GM04504 (cell line): ENCODE measurements at places on chromosomes 13 and 19.

GRCh38 chr19:49421039-49421877 is 2.0 kb downstream of the PTH2 start:
- DNase-seq = no peak

DNA sequence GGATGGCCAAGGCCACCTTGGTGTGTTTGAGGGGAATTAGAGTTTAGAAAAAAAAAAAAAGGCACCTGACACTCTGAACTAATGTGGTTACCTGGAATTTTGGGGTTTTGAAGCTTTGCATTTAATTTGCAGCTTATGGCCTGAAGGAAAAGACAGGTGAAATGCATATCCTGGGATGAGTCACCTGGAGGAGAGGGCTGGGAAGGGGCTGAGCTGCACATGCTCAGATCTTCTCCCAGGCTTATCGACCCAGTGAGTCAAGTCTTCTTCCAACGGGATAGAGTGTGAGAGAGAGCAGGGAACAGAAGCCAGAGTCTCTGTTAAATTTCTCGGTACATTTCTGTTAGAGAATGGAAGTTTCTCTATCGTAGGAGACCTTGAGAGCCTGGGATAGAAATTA is 29.7 kb upstream of the ALOX5AP start:
- no peak for DNase-seq

DNA sequence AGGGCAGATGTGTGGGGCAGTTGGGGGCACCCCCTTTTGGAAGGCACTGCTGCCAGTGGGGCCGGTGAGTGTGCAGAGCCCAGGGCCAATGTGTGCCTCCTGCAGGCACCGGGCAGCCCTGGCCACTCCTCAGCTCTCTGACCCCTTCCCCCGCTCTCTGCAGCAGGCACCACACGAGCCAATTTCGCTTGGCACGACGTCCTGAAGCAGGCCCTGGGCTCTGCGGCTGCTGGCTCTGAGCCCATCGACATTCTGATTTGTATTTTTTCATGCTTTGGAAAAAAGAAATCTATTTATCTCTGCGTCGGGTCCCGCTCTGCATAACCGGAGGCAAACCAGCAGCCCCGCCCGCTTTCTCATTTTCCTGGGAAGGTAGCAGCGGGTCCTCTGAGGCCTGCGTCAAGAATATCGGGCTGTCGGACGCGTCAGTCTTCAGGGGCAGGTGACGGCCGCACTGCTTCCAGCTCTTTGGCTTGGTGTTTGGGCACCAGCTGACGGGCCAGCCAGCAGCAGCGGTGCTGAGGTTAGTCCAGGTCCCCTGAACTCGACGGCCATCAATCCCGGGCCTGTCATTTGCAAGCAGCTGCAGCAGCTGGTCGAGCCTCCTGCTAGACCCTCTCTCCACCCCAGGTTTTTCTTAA is 134.3 kb downstream of the KDM4B start:
- DNase-seq = no peak

- DNase-seq = no peak
Measured at GRCh38 chr19:1961000-1961883, 20.3 kb downstream of the CSNK1G2 start.

DNA sequence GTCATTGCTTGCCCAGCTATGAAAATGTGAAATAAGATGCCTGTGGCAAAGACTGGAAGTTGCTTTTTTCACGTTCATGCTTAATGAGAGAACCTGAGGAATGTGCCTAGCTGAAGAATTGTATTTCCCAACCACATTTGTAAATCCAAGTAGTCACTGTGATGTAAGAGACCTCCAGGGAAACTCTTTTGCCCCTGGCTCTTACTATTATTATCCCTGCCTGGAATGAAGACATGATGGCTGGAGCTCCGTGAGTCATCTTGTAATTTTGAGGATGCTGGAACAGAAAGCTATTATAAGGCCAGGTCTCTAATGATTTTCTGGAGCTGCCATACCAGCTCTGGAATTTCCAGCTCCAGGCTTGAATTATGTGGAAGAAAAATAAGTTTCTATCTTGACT is 894.3 kb downstream of the DIAPH3 start:
- DNase-seq = no peak

- DNase-seq = no peak
Measured at GRCh38 chr13:42820451-42820850, 39.1 kb downstream of the FAM216B start.

DNA sequence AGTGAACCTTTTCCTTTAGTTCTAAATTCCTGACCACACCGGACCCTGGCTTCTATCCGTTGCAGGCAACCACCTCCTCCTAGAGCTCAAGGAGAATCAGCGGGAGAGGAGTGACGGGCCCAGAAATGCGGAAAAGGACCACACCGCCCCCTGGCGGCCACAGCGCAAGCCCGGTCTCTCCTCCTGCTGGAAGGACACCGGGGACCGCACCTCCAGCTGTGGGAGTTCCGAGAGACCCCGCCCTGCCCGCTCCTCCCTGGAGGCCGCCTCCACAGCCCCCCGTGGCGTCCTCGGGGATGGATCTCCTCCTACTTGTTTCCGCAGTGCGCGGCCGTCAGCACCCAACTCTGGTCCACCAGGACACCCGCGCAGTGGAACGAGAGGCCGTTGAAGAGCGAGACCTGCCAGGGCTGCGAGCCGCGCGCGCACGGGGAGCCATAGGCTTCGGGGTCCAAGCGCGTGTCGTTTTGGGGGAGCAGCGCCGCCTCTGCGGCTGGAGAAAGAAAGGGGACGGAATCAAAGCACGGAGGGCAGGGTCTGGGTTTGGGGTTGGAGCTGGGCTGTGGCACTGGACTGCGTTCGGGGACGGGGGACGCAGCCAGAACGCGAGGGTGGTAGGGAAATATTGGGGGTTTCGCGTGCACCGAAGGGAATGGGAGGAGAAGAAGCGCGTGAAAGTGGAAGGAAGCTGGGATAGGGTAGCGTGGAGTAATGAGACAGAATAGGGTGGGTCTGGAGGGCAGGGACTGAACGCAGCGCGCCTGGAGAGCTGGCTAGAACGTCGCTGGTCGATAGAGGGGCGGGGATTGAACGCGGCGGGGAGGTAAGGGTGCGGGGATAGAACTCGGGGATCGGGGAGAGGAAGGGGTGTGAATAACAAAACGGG is 2.5 kb downstream of the KLK10 start:
- no peak for DNase-seq

DNA sequence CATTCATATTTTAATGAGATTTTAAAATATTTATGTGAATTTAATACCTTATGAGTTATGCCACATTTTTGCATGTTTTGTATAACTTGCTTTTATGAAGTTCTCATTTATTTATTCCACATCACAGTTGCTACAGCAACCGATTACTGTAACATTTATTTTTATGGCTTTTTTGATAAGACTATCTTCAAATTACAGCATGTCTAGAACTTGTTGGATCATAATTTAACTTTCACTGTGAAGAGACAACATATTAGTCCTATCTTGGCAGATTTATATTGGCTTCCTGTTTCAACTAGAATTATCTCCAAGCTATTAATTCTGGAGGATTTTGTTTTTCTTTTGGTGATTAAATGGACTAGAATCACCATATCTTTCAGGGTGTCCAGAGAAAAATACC is 793.7 kb upstream of the SLITRK5 start:
- no peak for DNase-seq

GRCh38 chr13:77002590-77003190 is 10.8 kb downstream of the CLN5 start:
- DNase-seq = no peak

DNA sequence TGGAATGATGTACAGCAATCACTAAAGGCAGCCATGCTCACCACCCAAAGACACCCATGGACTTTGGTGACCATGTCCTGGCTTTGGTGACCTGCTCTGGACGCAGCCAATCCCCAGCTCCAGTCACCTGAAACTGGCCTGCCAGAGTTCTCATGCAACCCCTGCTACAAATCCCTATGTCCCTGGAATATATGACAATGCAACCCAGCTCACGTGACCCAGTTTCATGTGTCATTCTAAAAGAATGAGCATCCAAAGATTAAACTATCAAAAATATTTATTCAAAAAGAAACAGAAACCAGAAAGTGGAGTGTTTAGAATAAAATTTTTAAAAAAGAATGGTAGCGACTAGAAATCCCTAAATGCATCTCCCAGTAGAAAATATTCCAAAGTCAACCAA is 203.3 kb upstream of the IRS2 start:
- DNase-seq = no peak

- DNase-seq = peak; percentile 33
Measured at GRCh38 chr19:53813996-53814395, 10.1 kb downstream of the NLRP12 start.

DNA sequence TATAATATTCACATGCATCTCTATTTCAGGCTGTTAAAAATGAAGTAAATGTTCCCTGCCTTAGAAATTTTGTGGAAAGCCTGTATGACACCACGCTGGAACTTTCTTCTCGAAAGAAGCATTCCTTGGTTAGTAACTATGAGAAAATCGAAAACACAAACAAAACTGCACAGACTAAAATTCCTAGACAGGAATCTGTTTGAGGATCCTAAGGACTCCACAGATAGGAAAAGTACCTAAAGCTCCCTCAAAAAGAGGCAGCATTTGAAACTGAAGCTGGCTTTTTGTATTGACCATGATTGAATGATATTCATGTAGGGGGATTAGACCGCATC is 103.4 kb downstream of the FRY start:
- DNase-seq = no peak

DNA sequence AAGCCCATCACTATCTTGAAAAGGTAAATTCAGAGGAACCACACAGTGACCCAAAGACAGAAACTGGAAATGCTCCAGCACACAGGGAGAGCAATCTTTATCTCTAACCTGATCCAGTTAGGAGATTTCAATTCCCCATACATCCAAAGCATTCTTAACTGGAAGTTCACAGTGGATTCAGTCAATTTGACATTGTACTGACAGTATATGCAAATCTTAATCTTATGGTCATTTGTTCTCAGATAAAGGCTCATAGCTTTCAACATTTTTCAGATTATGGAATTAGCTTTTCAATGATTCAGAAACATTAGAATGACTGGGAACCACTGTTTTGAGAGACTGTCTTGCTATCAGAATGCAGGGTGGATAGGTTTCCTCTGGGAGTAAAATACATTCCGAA is 1455.6 kb downstream of the OLFM4 start:
- no peak for DNase-seq

GRCh38 chr19:57434386-57435061 is 601 bp upstream of the ZNF749 start:
- DNase-seq = no peak

GRCh38 chr13:31686670-31687425 is 52.5 kb upstream of the RXFP2 start:
- no peak for DNase-seq

DNA sequence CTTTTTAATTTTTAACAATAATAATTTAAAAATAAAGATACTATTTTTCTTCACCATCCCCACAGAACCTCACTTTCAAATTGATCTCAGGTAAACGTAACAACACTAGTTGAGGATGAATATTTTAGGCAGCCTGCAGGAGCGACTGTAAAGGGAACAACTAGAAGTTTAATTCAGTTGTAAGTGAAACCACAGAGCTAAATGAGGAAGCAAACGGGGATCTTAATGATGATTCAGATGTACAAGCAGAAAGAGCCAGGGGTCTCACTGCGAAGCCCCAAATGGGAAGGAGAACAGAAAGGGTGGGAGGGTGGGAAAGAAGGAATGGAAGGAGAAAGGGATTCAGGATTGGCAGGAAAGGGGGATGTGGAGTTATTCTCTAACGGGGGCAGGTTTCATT is 54.6 kb upstream of the RAP2A start:
- no peak for DNase-seq

DNA sequence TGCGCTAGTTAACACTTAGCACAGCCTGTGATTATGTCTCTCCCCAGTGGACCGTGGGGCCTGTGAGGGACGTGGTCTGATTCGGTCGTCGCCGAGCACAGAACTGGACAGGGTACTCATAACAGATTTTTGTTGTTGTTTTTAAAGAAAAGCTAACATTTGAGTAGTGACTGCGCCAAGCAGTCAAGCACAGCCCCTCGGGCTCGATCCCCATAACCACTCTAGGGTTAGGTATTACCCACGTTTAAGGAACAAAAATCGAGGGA is 805 bp upstream of the PTOV1 start:
- DNase-seq = no peak

DNA sequence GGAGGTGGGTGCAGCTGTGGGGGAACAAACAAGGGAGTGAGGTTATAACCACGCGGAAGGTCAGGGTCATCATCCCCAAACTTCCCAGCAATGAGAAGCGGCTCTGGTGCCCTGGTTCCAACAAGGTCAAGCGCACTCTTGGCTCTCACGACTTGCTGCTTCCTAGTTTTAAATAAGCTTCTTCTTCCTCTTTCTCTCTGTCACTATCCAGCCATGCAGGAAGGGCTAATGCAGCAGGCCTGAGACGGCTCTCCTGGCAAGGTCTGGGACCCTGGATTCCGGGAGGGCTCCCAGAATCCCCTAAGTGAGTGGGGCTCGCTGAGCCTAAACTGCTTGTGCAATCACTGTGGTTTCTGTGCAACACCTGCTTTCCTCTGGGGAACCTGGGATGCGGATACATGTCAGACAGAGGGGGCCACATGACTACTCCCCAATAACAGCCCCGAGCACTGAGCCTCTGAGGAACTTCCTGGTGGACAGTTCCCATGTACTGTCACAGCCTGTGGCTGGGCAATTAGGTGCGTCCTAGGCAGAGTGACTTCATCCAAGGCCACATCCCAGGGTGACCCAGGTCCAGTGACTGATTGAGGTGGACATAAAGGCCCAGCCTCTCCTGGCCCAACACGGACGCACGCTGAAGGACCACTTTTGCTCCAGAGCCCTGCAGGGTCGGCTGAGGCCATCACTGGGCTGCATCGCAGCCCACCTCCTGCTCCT is 24.2 kb downstream of the VRK3 start:
- no peak for DNase-seq

- no peak for DNase-seq
Measured at GRCh38 chr13:23549724-23550123, 20.5 kb upstream of the TNFRSF19 start.

GRCh38 chr13:99135591-99135990 is 65.1 kb upstream of the UBAC2 start:
- DNase-seq = no peak

GRCh38 chr13:30142486-30143211 is 164.7 kb downstream of the KATNAL1 start:
- DNase-seq = peak; percentile 96

GRCh38 chr19:2170987-2171348 is 7.2 kb downstream of the DOT1L start:
- DNase-seq = no peak

DNA sequence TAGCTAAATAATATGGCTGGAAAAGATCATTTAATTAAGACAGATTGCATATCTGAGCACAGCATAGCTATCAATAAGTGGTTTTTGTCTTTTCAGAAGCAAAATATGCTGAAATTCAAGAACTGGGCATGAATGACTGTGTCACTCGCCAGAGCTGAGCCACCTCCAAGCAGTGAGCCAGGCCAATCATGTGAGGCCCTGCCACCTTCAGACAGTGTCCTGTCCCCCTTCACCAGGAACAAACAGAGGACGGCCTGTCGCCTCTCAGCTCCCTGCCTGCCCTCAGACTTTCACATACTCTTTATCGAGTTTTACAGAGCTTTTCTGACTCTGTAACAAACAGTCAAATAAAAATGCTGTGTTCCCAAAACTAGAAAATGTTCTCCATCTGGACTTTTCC is 171.0 kb upstream of the TSC22D1 start:
- no peak for DNase-seq

- no peak for DNase-seq
Measured at GRCh38 chr13:43986421-43986981, 106.8 kb downstream of the LACC1 start.
